ENCODE measurements at places on chromosomes 7 and 10.

DNA sequence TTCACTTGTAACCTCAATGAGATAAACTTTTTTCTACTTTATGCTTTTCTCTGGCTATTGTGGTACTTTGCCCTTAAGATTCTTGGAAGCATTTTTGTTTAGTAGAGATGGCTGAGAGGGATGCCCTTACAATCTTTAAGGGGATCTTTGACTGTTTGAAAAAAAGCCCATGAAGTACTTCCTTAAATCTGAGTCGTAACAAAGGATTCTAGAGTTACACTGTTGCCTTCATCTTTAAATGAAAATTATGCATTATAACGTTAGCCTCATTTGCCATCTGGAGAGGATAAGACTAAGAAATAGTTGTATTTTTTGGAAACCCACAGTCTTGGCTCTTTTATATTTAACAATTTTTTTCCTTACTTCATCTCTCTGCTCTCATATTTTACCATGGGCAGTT is 37.8 kb upstream of the FZD1 start:
- DNase-seq: no peak

DNA sequence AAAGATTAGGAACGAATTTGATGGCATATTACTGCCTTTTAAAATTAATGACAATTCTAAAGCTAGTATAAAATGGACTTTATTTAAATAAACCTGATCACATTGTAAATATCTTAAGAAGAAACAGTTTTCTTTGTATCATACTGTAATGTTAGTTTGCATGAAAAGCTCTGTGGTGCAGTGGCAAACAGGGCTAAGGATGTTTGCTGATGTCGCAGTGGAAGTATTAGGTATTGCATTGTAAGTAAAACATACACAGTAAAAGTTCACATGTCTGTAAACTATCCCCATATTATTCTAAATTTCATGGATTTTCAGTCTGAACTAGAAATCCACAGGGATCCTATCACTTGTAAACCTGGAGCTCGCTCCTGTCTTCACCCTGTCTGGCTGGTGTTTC is 252.6 kb upstream of the ZNF32 start:
- no peak for DNase-seq

DNA sequence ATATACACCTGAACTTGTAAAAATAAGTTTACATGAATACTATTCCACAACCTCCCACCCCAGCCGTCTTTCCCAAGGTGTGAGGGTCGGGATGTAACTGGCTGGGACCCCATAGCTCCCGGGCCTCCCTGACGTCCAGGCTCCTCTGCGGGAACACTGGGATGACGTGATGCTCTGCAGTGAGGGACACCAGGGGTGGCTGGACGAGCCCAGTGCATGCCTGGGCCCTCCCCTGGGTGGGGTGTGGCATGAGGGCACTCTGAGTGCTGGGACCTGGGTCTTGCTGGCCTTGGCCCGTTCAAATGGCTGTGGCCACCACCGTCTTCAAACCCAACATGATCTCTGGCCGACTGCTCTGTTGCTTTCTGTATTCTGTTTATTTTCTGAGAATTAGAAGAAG is 182.4 kb downstream of the DNAJB6 start:
- no peak for DNase-seq

- no peak for DNase-seq
Observed at GRCh38 chr7:17472939-17473338, 174.5 kb downstream of the AHR start.

DNA sequence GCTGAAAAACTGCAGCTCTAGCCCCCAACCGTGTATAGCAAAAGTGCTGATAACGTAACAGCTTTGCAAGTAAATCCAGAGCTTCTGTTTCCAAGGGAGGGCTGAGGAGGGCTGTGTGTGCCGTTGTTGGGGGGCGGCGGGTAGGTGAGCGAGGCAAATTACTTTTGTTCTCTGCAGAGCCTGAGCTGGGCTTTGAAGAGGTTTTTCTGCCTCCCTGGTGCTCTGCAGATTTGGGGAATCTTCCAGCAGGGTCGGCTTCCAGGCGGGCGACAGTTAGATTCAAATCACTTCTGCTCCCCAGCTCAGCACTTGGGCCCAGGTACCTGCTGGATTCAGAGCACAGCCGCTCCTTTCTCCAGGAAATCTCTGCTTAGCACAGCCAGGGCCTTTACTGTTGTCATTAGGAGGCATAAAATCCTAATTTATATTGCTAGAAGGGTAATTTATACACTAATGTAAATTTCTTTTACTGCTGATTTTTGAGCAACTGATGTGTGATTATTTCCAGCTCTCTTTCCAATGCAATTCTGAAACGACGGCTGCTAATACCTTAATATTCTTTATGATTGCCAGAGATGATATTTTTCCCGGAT is 442.4 kb downstream of the TYW1 start:
- DNase-seq: no peak

Data from GM13976 (cell line).